ENCODE measurements at places on chromosomes 5 and 9.
A peak's percentile ranks its signal among the peaks of the same experiment; 100 is the strongest.

GRCh38 chr9:77569335-77569734, 78.8 kb downstream of the GNA14 start:
- no peak for DNase-seq

GRCh38 chr5:33319841-33320240, 120.9 kb upstream of the TARS1 start:
- DNase-seq, result no peak

- DNase-seq, result no peak
Measured at GRCh38 chr5:94916619-94917018, 298.1 kb downstream of the SLF1 start.

GRCh38 chr5:167790462-167791260, 500.8 kb upstream of the WWC1 start:
- no peak for DNase-seq

- no peak for DNase-seq
Measured at GRCh38 chr5:40743771-40744170, 12.0 kb downstream of the TTC33 start.

- no peak for DNase-seq
Measured at GRCh38 chr9:27022920-27023319, 17.4 kb upstream of the LRRC19 start.

DNA sequence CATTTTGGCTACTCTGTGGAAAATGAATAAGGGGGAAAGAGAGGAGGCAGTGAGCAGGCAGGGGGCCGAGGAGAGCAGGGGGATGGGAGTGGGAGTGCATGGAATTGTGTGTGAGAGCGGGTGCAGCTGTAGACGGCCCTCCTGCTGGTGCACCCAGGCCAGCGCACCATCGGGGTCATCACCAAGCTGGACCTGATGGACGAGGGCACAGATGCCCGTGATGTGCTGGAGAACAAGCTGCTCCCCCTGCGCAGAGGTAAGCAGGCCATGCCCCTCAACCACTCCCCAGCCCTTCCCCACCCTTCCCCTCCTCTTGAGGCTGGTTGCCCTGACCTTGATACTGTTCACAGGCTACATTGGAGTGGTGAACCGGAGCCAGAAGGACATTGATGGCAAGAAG, 16.7 kb downstream of the DNM1 start:
- DNase-seq, result no peak

DNA sequence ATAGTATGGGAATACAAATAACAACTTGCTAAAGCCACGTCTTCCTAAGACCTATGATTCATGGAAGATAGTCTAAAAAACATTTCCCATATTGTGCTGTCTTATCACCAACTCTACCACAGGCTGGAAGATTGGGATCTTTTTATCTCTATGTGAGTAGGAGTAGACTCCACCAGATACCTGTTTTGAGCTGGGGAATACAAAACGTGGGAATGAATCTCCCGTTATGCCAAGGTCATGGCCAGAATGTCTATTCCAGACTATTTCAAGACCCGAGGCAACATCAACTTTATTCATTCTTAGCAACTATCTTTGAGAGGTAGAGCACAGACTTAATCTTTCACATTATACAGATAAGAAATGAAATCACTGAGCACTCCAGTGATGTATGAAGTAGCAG, 2350.9 kb upstream of the WWC1 start:
- no peak for DNase-seq

GRCh38 chr5:61256474-61256873, 75.6 kb upstream of the ZSWIM6 start:
- no peak for DNase-seq

- DNase-seq, result no peak
Measured at GRCh38 chr5:53339962-53340540, 140.4 kb upstream of the FST start.

GRCh38 chr9:123686131-123686828, 243.6 kb downstream of the DENND1A start:
- DNase-seq, result no peak

- DNase-seq, result peak; percentile 12
Measured at GRCh38 chr5:15285901-15286583, 213.9 kb upstream of the FBXL7 start.

GRCh38 chr5:124885490-124885889, 139.1 kb upstream of the ZNF608 start:
- DNase-seq, result no peak

DNA sequence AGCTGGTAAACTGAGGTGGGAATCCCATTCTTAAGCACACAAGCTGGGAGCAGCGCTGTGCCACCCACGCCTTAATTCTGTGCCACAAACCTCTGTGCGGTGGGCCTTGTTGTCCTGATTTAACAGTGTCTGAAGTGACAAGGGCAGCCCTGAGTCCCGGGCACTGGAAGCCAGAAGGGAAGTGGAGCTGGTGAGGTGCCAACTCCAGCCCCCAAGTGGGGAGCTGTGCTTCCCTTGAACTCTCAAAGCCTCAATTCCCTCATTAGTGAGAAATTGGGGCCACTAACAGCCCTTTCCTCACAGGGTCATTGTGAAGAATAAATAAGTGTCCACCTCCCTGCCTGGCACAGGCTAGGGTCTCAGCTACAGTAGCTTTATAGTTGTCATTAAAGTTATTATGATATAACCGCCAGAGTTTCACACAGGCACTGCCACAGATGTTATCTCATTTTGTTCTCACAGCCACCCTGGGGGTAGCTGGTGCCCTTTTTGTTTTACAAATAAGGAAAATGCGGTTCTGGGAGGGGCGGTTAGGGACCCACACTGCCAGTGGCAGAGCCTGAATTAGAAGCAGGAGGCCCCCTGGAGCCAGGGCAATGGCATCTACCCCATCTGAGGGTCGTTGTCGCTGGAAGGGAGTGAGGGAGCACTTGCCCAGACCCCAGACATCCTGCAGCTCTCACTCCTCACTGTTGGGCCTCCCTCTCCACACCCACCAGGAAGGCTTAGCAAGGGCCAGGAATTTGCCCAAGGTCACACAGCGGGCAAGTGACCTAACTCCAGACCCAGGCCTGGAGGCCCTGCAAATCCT, 2.1 kb upstream of the TLX3 start:
- no peak for DNase-seq

- DNase-seq, result no peak
Measured at GRCh38 chr9:127091526-127091925, 30.9 kb downstream of the ANGPTL2 start.

DNA sequence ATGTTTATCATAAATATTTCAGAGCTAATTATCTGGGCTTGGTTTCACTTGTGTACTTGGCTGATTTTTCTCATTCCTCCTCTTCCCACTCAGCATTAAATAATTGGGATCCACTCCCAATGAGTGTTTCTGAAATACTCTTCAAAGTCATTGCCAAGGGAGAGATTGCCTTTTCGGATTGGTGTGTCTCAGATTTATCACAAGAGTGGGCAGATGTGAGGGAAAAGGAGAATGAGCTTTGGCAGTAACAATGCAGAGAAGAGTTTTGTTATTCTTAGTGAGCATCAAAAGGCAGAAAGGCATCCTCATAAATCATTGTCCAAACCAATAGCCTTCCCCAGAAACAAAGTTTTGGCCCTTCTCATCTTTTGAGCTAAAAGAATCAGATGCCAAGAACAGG, 79.2 kb downstream of the SEMA5A start:
- DNase-seq, result no peak

DNA sequence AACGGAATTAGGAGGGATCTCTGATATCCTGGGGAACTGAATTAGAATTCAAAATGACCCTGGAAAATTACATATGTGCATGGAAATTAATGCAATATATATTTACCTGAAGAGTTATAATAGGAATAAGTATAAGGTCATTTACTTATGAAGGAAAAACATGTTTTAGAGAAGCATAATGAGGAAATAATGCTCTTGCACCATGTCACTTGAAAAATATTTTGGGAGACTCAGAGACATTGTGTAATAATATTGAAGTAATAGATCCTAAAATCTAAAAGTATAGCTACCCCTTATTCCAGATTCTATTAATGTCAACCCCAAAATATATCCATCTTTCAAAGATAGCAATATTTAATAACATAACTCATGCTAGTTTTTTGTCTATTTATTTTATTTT, 28.4 kb downstream of the SPZ1 start:
- no peak for DNase-seq

- no peak for DNase-seq
Measured at GRCh38 chr5:115501464-115502210, 42.9 kb downstream of the FEM1C start.

GRCh38 chr5:9686216-9686615, 56.1 kb upstream of the TAS2R1 start:
- no peak for DNase-seq

GRCh38 chr9:86795823-86796553, 151.3 kb downstream of the GAS1 start:
- no peak for DNase-seq

- DNase-seq, result peak; percentile 94
Measured at GRCh38 chr9:19230355-19231125, at the start of gene DENND4C. TSS of gene DENND4C (plus strand) at chr9:19230693. CDS start at chr9:19276175, 45,482 bp downstream.

DNA sequence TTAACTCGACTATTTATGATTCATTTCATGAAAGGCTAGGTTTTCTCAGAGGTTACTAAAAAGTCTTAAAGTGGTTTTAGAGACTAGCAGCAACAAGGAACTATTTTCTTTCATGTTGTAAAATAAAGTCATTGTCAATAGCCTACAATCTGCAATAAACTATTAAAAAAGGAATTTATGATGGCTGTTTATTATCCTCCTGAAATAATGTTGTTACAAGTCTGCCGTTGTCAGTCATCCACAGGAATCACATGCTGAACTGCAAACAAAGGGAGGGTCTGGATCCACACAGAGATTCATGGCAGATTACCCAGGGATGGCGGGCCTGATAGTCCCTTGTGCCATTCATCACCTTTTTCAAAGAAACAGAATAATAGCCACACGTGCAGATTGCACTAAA, 49.2 kb downstream of the TMEM174 start:
- no peak for DNase-seq

GRCh38 chr5:140882591-140882899, 621 bp downstream of the PCDHA13 start:
- no peak for DNase-seq

DNA sequence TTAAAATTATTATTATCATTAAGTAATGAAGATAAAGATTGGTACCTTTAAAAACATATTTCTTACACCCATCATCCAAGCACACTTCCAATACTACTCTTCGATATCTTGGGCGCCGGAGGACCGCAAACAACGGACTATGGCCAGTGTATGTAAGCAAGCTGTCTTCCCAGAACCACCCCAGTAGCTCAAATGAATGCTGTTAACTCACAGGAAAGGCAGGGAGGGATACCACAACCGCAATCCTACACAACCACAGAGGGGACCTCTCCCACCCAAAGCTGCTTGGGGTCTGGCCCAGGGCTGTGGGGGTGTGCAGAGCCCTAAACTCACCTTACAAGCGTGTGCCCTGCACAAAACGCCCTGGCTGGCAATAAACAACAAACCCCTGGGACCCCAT, 20.6 kb downstream of the GOLM1 start:
- no peak for DNase-seq

GRCh38 chr9:1722404-1722803, 292.7 kb upstream of the SMARCA2 start:
- peak; percentile 41 for DNase-seq

DNA sequence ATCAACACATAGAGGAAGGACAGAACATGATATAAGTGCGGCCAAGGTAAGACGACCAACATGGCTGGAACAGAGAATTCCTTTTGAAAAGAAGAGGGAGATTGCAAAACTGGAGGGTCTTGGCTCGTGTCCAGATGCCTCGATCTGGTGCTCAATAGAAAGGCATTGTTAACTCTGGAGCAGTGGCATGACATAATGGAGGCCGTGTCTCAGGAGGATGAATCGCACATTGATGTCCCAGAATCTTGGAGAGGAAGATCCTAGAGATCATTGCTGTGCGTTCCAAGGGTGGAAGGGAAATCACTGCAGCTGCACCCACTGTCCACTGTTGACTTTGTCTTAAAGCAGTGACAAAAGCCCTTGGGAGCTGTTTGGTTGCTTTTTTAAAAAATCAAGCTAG, 30.9 kb downstream of the GRAMD2B start:
- no peak for DNase-seq

GRCh38 chr5:146632620-146633322, 116.8 kb upstream of the GPR151 start:
- DNase-seq, result no peak

DNA sequence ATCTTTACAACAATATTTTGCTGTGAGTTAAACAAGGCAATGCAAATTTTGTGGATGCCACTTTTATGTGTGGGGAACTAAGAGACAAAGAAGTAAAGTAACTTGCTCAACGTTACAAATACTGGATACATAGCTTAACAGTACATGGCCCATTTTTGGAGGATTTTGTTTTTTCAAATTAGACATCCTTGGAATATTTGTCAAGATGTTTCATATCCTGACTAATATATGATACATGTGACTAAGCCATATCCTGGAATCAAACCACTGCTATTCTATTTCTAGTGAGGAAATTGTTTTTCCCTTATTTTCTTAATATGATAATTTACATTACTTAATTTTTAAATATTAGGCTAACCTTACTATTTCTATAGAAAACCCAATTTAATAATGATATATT, 529.8 kb downstream of the DMRTA1 start:
- DNase-seq, result no peak

DNA sequence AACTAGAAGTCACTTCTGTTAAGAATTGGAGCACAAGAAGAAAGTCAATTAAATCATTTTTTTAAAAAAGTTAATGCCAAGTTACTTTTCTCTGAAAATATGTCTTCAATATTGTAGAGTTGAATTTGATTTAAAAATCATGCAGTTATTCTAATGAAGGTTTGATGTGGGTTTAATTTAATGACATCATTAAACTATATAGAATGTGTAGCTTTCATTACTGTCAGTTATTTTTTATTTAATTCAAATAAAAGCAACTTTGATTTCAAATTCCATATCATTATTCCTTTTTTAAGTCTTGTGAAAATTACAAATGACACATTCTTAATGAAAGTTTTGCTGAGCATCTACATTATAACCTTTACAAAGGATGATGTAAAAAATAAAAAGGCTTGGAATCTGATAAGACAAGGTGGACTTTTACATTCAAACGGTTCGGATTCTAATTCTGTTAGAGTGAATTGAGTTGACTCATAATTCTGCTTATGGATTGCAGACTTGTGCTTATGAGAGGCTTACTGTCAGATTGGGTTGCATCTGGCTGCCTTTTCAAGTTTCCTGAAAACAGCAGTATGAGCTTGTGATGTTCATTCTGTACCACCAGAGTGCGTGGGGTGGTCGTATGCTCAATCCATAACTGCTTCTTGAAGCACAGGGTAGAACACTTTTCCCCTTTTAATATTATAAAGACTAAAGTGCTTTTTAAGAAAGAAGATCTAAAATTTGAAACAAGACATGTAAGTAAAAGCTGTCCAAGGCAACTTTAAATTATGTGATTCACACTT, 253.0 kb upstream of the ARRDC3 start:
- DNase-seq, result no peak

DNA sequence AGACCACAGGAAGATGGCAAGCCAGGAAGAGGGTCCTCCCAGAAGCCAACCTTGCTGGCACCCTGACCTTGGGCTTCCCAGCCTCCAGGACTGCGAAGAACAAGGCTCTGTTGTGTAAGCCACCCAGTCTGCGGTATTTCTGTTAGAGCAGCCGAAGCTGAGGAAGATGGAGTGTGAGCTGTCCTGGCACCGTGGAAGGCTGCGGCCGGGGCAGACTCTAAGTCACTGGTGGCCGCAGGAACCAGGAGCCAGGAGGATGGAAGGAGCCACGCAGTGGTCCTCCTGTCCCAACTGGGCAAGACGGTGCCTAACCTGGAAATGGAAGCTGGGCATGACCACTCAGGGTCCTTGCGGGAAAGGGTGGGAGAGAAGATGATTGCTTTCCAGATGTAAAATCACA, 89.1 kb downstream of the ZNF354C start:
- DNase-seq, result no peak
